ENCODE measurements at places on chromosomes 13 and 19. TPM values are rescaled to one million over a fixed set of nuclear protein-coding genes. Genes with fewer than 3 reads are reported as not detected.

Gene FCER2
- total RNA-seq = 2.6 TPM

Gene PCDH20
- total RNA-seq = not detected

Gene CLEC11A
- 0.64 TPM for total RNA-seq

Gene TLE2
- total RNA-seq = 4.7 TPM

Gene SBK2
- not detected for total RNA-seq

Gene MBD3L3
- total RNA-seq = not detected

Gene ZGLP1
- total RNA-seq = 3.5 TPM

Gene APOC1
- 2.8 TPM for total RNA-seq

Gene PSG6
- total RNA-seq = not detected
